ENCODE measurements at places on chromosomes 5 and 9.

DNA sequence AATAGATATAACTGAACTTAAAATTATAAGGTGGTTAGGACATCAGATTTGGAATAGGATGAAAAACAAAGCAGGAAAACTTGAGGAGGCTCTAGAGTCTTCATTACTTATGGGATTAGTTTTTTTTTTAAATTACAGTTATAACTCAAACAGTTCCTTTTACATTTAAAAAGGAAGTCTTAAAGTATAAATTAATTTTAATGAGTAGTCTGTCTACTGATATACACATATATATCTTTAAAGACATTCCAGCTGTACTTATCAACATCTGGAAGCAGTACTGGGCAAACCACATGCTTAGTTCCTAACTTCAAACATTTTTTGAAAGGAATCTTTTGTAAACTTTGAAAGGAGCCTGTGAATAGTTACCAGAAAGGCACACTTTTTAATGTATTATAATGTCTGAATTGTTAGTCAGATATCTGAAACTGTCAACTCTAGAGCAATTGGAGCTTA, 6.0 kb downstream of the ACTBL2 start:
- no peak for DNase-seq

DNA sequence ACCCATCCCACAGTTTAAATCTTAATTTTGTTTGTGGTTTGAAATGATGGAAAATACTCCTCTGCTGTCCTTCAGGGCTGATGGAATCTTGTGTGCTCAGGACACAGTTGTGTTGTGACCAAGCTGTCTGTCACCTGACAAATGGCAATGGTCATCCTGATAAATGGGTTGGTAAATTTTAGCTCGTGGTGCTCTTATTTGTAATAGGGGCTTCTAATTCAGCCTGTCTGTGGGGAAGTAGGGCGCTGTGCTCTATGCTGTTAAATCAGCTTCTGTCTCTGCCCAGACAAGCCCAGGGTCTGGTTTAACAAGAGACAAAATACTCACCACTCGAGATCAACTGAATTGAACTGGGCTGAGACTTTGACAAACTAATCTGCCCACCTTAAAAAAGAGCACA, 4.5 kb downstream of the LRRTM2 start:
- no peak for DNase-seq

GRCh38 chr5:143138839-143139238, 264.6 kb downstream of the NR3C1 start:
- DNase-seq, result no peak

GRCh38 chr9:1978941-1979340, 36.2 kb upstream of the SMARCA2 start:
- no peak for DNase-seq

DNA sequence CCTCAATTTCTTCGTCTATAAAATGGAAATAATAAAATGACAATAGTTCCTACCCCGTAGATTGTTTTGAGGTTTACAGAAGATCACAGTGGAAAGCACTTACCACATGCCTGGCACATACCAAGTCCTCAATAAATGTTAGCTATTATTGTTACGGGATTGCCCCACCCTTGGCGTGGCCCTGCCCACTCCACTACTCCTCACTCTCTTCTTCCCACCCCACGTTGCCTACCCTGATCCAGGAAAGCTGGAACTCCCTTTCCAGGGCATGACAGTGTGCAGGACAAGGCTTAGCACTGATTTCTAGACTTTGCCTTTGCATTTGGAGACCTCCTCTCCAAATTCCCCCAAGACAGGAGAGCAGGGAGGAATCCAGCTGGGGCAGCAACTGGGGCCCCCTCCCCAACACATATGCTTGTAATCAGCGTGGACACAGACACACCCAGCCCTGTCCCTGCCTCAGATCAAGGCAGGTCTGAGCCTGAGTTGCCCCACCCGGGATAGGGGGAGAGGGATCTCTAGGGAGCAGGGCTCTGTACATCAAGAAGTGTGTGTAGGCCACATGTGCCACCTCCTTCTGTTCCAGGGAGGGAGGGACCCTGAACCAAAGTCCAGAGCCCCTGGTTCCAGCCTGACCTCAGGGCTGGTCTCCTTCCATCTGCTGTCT, 6.7 kb downstream of the SLC4A9 start:
- DNase-seq, result no peak

DNA sequence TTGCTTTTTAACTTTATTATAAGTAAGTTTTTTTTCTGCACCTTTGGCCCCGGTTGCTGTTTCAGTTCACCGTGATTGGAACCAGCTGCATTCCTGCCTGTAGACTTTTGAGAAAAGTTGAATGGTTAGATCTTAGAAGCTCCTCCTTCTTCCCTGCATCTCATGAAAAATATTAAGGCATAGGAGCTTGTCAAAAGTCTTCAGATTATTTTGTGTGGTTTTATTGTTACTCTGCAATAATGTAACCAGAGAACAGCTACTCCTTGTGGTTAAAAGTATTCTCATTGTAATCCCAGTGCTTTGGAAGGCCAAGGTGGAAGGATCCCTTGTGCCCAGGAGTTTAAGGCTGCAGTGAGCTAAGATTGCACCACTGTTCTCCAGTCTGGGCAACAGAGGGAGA, 3.3 kb upstream of the SLC2A8 start:
- no peak for DNase-seq

DNA sequence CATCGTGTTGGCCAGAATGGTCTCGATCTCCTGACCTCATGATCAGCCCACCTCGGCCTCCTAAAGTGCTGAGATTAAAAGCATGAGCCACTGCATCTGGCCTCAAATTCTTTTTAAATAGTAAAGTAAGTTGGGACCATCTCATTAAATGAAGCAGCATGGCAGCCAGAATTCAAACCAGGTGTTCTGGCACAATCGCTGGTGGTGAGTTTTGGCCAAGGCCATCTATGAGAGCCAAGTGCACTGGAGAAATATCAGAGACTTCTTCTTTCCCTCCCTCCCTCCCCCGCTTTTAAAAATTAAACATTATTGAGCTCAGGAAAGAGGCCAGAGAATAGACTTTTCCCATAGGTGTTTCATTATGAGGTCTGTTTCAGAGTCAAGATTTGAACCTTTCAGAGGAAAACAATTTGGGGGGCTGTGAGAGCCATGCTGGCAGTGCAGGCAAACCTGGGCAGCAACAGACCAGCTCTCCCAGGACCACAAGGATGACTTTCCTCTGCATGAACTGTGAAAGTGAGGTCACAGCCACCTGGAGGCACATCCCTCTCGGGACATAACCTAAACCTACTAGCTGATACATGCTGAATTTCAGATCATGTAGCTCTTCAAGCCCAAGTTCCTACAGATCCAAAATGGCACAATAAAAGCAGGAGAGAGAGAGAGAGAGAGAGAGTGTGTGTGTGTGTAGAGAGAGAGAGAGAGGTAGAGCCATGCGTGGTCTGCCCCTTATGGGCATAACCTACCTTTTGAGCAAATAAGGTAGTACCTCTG, 94.6 kb upstream of the DMRT1 start:
- DNase-seq, result no peak

- DNase-seq, result no peak
These were observed 6.4 kb upstream of the P4HA2 start for GRCh38 chr5:132233811-132234683.

DNA sequence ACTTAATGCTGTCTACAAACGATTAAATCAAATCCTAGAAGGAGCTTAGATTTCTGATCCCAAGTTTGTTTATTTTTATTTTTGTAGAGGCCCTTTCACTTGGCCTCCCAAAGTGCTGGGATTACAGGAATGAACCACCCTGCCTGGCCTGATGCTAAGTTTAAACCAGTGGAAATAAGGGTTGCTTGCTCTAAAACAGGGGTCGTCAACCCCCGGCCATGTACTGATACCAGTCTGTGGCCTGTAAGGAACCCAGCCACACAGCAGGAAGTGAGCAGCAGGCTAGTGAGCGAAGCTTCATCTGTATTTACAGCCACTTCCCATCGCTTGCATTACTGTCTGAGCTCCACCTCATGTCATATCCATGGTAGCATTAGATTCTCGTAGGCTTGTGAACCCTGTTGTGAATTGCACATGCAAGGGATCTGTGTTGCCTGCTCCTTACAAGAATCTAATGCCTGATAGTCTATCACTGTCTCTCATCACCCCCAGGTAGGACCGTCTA, 11.4 kb downstream of the TTC1 start:
- peak; percentile 18 for DNase-seq

GRCh38 chr5:172243302-172243701, 40.3 kb downstream of the UBTD2 start:
- no peak for DNase-seq

DNA sequence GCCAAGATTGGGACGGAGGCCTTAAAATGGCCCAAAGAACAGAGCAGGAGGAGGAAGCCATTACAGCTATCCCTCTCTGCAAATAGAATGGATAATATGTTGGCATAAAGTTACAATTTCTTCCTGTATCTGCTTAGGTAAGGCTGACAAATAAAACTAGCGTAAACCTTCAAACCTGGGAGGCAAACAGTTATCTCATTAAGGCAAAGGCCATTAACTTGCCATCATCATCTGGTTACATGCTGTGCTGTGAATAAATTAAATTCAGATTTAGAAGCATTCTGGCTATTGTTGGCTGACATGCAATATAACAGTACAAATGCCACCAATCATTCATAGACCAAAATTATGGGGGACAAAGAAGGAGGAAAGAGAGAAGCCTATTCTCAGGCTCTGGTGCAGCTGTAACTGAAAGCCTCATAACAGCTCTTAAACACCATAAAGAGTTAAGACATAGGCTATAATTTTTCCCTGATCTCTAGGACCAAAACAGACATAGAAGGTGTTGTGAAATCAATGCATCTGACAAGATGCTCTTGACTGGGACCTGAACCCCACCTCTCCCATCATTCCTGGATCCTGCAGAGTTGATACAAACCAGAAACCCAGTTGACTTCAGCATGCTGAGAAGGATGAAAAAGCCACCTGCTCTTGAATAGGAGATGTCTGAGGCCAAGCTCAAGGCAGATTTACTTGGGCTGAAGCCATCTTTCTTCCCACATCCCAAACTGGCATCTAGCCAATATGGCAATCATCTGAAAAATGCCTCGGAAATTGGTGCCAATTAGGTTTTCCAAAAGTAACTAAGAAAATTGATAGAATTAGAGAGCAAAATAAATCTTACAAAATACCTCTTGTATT, 62.5 kb downstream of the PLCXD3 start:
- no peak for DNase-seq

- no peak for DNase-seq
These were observed 58.2 kb downstream of the PRDM6 start for GRCh38 chr5:123147128-123147715.

Measured in CD4-positive, alpha-beta T cell (primary cell).